Activated T-helper 9 cell treated with anti-CD3 and anti-CD28 coated beads, Interleukin-2, amount 50 U/mL, for 16 hours (primary cell): ENCODE measurements at places on chromosomes 13 and 19.
A peak's percentile ranks its signal among the peaks of the same experiment; 100 is the strongest.

DNA sequence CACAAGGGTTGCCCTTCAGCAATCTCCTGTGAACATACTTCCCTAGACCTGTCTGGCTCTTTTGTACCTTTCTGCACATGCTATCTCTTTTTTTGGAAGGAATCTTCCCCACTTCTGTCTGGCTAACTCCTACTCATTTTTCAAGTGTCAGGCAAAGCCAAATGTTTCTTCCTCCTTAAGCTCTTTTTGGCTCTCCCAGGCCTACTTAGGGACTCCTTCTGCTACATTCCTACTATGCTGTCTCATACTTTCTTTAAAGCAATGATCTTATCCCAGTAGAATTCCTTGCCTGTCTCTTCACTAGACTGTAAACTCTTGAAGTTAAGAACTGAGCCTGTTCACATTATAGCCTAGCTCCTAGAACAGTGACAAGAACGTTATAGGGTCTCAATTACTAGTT lies 114.9 kb upstream of the WASF3 start:
- DNase-seq = no peak

DNA sequence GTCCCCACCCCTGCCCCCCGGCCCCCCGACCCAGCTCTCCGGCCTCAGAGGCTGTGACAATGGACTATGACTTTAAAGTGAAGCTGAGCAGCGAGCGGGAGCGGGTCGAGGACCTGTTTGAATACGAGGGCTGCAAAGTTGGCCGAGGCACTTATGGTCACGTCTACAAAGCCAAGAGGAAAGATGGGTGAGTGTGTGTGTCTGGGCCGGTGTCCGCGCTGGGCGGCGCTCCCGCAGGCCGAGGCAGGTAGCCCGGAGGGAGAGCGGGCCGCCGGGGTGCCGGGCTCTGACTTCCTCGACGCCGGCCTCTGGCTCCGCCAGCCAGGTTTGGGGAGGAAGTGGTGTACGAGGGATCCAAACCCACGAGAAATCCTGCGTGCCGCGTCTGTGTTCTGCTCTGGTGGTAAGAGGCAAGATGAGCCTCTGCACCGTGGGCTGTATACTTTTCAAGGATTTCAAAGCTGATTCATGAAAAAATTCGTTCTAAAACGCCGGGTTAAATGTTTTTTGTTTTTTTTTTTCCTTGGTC lies 718 bp downstream of the CDK8 start:
- peak; percentile 22 for DNase-seq

- no peak for DNase-seq
These were observed 3.8 kb downstream of the GJB2 start for GRCh38 chr13:20188667-20189553.

- no peak for DNase-seq
These were observed 24.1 kb upstream of the CASP14 start for GRCh38 chr19:15025217-15025616.

GRCh38 chr13:91162180-91162579 lies 185.3 kb upstream of the MIR17HG start:
- no peak for DNase-seq

GRCh38 chr13:20441056-20441455 lies 84.6 kb downstream of the CRYL1 start:
- DNase-seq = no peak

DNA sequence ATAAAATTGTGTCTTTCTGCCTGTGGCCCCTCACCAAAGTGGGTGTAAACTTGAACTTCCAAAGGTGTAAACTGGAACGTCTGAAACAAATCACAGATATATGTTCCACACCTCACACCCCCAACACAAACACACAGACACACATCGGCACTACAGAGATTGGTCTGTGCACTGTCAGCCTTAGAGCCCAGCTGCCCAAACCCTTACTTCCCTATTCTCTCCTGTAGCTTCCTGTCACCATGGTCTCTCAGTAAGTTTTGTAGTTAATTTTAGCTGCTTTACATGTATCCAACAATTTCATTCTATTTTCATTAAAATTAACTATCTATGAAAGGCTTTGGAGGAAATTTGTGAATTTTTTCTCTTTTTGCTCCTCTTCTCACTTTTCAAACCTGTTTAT lies 5.4 kb downstream of the TM9SF2 start:
- DNase-seq = no peak

- DNase-seq = no peak
These were observed 11.3 kb downstream of the PCID2 start for GRCh38 chr13:113196970-113197737.

DNA sequence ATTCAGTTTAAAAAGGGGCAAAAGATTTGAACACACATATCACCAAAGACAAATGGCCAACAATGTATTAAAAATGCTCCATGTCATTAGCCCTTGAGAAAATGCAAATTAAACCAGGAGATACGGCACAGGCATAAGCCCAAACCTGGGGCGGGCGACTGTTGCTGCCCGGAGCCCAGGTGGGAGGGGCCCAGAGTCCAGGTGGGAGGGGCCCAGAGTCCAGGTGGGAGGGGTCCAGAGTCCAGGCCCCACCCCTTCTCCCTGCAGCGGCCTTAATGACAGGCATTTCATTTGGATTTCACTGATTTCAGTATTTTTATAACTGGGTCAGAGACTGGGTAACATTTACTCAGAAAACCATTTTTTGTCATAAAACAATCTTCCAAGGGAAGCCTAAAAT lies 78.2 kb downstream of the RASA3 start:
- DNase-seq = no peak

GRCh38 chr19:1018932-1019615 lies 1.8 kb downstream of the TMEM259 start:
- no peak for DNase-seq

DNA sequence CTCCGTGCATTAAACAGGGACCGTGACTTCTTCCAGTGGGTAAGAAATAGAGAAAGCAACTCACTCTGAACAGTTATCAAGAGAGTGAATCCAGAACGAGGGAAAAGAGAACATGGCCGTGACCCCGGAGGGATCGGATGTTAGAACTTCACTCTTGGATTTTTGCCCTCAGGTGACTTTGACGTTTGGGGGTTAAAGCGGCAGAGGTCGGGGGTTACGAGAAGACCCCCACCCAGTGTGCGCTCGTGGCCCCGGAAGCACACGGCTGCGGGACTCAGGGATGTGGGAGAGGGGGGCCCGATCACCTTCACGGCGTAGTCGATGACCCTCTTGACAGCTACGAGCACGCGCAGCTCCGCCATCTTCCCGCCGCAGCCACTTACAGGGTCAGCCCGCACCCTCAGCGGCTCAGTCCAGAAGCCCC lies at the start of gene ETFB:
Gene ETFB (minus strand): TSS at position 424 of the 424 bp plus-strand sequence. CDS start 62 bp downstream, at position 362.
- no peak for DNase-seq

DNA sequence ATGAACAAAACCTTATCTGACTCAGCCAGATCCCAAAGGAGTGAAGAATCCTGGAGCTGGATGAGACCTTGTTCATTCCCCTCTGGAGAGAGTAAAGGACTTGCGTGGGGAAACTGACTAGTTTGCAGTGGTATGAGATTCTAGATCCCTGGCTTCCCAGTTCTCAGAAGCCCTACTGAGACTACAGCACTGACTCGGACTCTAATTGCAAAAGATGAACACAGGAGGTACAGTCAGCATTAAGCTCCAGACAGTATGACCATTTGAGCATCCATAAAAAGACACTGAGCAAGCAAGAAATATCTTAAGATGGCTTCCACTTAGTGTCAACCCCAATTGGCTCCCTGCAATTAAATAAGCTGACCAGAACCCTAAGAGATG lies 6.8 kb downstream of the ZC3H4 start:
- DNase-seq = no peak

GRCh38 chr13:112103961-112104880 lies 37.3 kb downstream of the SOX1 start:
- no peak for DNase-seq

- no peak for DNase-seq
These were observed 17.3 kb downstream of the ZBTB7A start for GRCh38 chr19:4049432-4049831.

DNA sequence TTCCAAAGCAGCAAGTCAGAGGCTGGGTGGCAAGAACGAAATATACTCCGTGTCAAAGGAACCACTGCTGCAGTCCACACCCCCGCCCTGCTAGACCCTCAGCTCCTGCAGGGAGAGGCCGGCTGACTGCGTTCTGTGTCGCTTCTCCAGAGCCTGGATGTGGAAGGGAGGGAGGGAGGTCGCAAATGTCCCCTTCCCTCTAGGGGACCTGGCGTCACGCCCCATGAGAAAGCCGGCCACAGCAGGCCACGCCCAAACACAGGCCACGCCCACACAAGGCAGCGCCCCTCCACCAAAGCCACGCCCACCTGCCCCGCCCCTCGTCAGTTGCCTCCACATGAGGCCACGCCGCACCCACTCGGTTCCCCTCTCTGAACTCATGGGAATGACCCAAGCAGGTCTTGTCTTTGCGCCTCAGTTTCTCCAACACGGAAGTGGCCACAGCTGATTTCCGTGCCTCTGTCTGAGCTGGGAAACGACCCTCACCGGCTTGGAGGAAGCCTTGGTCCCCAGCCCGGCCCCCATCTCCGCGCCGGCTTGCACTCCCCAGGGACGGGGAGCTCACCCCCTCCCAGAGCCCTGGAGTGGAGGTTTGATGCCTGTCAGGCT lies 38.4 kb upstream of the TCF3 start:
- DNase-seq = peak; percentile 39

- DNase-seq = peak; percentile 59
These were observed 5.6 kb downstream of the UHRF1 start for GRCh38 chr19:4914736-4915501.

DNA sequence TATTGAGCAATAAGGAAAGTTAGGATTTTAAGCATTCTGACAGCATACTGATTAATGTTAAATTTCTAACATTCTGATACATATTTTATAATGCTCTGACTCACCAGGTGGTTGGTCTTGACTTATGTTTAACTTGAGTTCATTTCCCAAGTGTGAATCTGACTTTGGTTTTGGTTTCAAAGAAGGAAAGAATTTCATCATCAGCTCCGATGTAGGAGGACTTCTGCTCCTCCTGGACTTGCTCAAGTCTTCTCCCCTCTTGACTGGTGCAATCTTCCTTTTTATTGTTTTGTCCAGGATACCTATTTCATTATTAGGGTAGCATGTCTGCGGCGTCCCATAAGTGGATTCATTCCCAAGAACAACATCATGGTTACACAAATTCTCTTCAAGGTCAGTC lies 141.3 kb downstream of the RNF17 start:
- no peak for DNase-seq

DNA sequence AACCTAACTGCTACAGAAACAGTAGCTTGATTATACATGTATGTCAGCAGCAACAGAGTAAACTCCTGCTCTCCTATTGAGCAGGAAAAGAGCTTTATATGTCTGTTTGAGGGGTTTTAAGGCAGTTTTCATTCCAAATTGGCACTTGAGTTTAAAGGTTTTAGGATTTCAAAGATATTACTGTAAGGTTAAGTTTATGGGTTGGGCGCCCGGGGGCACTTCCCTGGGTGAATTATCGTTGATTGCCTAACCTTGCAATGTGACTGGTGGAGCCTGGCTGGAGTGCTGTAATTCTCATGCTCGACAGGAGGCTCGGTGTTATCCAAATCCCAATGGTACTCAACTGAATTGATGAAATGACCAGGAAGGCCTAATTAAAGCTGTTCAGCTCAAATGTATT lies 1586.1 kb downstream of the OLFM4 start:
- no peak for DNase-seq

DNA sequence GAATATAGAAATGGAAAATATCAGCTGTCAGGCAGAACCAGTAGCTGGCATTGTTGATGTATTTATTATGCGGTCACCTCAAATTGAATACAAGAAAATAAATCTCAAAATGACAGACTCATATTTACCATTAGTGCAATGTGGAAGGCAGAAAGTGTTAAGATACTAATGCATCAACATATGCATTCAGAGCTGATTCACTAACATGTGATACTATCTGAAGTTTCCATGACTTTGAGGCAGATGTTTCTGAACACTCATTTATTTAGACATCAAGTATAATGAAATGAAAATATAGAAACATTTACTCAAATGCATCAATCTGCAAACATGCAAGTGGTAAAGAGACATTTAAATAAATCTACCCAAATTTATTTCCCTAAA lies 474.2 kb upstream of the SLC10A2 start:
- DNase-seq = no peak

GRCh38 chr13:69202996-69203395 lies 904.6 kb upstream of the ATXN8OS start:
- no peak for DNase-seq

DNA sequence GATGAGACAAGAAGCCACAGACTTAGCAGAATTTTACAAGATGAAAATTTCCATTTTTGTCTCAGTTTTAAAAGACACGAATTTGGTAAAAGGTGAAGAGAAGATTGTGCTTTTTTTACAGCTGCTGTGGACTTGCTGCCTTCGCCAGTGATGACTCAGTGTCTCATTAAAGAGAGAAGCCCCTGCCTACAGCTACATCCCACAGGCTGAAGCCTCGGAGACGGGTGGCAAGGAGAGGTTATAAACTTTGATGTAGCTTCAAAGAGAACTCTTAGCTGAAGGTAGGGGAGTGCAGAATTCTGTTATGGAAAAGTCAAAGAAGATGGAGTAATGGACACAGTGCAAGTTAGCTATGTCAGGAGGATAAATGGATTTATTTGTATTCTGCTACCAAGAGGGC lies 683.4 kb upstream of the ARGLU1 start:
- DNase-seq = no peak

GRCh38 chr19:42252365-42253244 lies 2.3 kb downstream of the ERF start:
- no peak for DNase-seq

DNA sequence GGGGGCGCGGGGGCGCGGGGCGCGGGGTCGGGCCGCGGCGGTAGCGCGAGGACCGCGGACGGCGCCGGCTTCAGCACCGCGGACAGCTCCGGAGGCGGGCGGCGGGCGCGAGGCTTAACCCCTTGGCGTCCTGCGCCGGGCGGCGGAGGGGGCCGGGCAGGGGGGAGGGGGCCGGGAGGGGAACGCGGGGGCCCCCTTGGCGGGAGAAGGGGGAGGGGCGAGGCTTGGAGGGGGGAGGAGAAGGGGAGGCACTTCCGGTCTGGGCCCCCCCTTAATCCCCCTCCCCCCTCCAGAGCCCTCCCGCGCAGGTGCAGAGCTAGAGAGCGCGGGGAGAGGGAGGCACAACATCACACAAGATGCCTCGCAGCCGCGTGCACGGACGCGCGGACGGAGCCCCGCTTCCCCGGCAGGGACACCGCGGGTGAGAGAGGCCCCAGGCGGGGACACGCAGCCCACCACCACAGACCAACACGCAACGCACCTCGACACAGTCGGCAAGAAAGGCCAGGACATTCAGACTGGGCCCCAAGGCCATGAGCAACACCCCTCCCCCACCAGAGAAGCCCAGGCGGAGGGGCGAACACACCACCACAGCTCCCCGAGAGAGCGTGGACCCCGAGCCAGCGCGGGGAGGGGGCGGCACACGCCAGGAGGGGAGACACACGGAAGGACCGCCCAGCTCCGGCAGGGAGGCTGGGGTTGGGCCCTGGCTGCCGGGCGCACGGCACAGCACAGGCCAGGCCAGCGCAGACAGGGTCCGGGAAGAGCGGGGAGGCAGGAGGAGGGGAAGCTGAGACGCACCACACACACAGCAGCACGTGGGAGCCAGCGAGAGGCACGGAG lies 24.1 kb downstream of the SHANK1 start:
- DNase-seq = no peak

- no peak for DNase-seq
These were observed 114.2 kb downstream of the RAP2A start for GRCh38 chr13:97548138-97548537.
